Activated naive CD4-positive, alpha-beta T cell treated with anti-CD3 and anti-CD28 coated beads, Interleukin-2, amount 10 ng/mL, durations not matched to agents 5 hours and 36 hours (primary cell): ENCODE measurements at places on chromosomes 12 and 14. TPM values are rescaled to one million over a fixed set of nuclear protein-coding genes. Genes with fewer than 3 reads are reported as not detected.

RFX4 gene
- not detected for total RNA-seq

SIX4 gene
- not detected for total RNA-seq

WSB2 gene
- 44.6 TPM for total RNA-seq

NUDT14 gene
- total RNA-seq, result 42.4 TPM

BICDL1 gene
- 54.4 TPM for total RNA-seq

TTC9 gene
- 15.7 TPM for total RNA-seq

KLHL33 gene
- 0.13 TPM for total RNA-seq

LGMN gene
- total RNA-seq, result 7.6 TPM

NR1H4 gene
- total RNA-seq, result not detected

DPY19L2 gene
- 0.91 TPM for total RNA-seq

TAS2R7 gene
- total RNA-seq, result not detected

TBC1D30 gene
- 0.25 TPM for total RNA-seq

RNASE2 gene
- total RNA-seq, result not detected

GPR68 gene
- total RNA-seq, result 23.9 TPM

CCDC177 gene
- not detected for total RNA-seq

IL26 gene
- not detected for total RNA-seq

PRH2 gene
- not detected for total RNA-seq

OVCH1 gene
- not detected for total RNA-seq

MGAT4C gene
- total RNA-seq, result not detected

TAS2R31 gene
- total RNA-seq, result 3.4 TPM

SLC5A8 gene
- total RNA-seq, result not detected

SLC10A1 gene
- not detected for total RNA-seq

CELA1 gene
- total RNA-seq, result 0.51 TPM

HSPB8 gene
- not detected for total RNA-seq

NTF3 gene
- total RNA-seq, result not detected

LIN52 gene
- total RNA-seq, result 12.9 TPM

FAM216A gene
- 17.3 TPM for total RNA-seq

OSGEP gene
- 49.1 TPM for total RNA-seq

BMP4 gene
- total RNA-seq, result not detected
